ENCODE measurements at places on chromosomes 2 and 18. TPM values are rescaled to one million over a fixed set of nuclear protein-coding genes. Genes with fewer than 3 reads are reported as not detected.
A peak's percentile ranks its signal among the peaks of the same experiment; 100 is the strongest.

DNA sequence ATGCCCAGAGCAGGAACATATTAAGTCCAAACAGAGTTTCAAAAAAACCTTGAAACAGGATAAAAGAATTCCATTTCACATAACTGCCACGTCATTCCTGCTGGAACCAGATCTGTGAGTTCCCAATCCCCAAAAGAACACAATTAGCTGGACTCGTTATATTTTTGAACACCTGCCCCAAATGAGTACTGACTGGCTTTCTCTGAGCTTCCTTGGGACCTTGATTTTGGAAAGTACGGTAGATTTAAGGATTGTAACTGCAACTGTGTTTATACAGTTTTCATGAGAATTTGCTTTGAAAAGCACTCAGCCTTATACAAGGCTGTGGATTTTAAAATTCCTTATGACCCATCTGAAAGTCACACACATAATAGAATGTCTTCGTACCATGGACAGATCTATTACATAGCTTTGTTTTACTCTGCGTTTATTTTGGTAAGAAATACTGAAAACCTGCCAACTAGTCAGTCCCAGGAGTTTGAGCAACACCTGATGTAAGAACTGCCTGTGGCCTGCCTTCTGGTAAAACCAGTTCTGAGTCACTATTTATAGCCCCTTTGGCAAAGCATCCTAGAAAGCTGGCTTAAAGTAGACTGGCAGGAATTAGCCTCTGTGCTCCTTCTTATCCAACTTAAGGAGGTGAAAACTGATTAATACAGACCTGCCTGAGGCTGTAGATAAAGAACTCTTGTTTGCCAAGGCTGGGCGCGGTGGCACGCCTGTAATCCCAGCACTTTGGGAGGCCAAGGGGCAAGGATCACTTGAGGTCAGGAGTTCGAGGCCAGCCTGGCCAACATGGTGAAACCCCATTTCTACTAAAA is 48.1 kb downstream of the MERTK start:
- peak; percentile 91 for DNase-seq

GRCh38 chr18:45525301-45525700 is 90.0 kb upstream of the SLC14A2 start:
- DNase-seq: no peak

DNA sequence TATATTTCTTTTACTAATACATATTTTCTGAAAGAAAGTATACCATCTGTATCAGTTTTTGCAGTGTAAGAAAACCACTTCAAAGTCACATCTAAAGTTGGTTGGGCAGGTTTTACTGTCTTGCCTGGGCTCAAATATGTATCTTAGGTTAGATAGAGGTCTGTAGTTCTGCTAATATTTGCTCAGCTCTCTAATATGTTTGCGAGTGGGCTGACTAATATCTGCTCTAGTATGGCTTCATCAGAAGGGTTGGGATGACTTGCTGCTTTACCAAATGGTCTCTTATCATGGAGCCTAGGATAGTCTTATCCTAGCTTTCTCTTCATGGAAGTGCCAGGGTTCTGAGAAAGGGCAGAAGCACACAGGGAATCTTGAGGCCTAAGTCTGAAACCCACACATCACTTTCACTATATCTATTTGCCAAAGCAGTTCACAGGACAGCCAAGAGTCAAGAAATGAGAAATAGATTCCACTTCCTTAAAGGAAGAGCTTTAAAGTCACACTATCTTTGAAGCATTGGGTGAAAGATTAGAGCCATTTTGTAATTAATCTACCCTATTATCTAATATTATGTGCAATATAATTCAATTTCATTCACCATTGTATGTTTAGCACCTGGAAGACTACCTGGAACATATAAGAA is 610.0 kb downstream of the KCNJ3 start:
- DNase-seq: no peak

- DNase-seq: no peak
These were observed 325.6 kb downstream of the HRH4 start for GRCh38 chr18:24786027-24786426.

DNA sequence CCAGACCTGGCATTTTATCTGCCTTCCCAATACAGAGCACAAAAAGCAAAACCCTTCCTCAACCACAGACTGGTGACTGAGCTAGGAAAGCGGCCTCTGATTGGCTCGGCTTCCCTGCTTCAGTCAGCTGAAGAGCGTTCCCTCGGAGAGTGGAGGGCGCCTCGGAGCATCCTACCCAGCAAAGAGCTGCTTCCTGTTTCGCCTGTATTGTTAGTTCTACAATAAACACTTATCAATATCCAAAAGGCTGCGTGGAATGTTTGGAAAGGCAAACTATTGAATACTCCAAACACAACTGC is 125.0 kb downstream of the CACNB4 start:
- peak; percentile 19 for DNase-seq

GRCh38 chr2:50556934-50557575 is 474.9 kb downstream of the NRXN1 start:
- DNase-seq: peak; percentile 72

GRCh38 chr2:47888581-47889280 is 17.6 kb downstream of the FBXO11 start:
- no peak for DNase-seq

- no peak for DNase-seq
These were observed 112.1 kb downstream of the UPP2 start for GRCh38 chr2:158213773-158214172.

GRCh38 chr18:35122586-35123224 is 81.5 kb downstream of the MAPRE2 start:
- peak; percentile 4 for DNase-seq

DNA sequence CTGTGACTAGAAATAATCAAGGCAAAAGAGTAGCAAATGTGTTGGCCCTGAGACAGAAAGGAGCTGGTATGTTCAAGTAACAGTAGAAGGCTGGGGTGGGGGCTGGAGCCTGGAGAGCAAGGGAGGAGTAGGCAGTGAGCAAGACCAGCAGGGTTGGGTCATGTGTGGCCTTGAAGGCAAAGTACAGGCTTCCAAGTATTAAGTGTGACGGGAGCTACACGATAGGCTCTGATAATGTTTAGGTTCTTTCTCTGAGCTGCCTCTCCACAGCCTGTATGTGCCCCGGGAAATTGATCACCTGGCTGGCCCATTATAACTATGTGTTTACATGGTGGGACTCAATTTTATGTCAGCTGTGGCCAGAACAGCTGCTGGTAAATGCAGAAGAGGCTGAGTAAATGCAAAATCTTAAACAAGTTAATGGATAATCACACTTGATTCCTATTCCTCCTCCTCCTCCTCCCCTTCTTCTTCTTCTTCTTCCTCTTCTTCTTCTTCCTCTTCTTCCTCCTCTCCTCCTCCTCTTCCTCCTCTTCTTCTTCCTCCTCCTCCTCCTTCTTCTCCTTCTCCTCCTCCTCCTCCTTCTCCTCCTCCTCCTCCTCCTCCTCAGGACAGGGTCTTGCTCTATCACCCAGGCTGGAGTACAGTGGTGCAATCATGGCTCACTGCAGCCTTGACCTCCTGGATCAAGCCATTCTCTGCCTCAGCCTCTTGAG is 9.3 kb downstream of the IL1F10 start:
- DNase-seq: no peak

DNA sequence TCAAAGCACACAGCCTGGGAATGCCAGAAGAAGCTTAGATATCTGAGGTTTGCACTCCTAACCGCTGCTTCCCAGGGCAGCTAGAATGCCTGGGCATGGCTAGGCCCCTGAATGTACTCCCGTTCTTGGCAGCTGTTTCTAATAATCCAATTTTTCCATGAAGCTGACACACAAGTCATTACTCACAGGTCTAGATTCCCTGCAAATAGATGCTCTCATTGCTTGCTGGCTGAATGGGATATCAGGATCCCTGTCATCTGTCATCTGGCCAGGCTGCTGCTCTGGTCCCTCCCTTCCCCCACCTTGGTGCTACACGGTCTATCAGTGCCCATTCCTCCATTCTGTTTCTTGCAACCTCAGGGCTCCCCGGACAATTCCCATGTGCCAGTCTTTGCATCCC is 40.7 kb upstream of the TEX51 start:
- no peak for DNase-seq

DNA sequence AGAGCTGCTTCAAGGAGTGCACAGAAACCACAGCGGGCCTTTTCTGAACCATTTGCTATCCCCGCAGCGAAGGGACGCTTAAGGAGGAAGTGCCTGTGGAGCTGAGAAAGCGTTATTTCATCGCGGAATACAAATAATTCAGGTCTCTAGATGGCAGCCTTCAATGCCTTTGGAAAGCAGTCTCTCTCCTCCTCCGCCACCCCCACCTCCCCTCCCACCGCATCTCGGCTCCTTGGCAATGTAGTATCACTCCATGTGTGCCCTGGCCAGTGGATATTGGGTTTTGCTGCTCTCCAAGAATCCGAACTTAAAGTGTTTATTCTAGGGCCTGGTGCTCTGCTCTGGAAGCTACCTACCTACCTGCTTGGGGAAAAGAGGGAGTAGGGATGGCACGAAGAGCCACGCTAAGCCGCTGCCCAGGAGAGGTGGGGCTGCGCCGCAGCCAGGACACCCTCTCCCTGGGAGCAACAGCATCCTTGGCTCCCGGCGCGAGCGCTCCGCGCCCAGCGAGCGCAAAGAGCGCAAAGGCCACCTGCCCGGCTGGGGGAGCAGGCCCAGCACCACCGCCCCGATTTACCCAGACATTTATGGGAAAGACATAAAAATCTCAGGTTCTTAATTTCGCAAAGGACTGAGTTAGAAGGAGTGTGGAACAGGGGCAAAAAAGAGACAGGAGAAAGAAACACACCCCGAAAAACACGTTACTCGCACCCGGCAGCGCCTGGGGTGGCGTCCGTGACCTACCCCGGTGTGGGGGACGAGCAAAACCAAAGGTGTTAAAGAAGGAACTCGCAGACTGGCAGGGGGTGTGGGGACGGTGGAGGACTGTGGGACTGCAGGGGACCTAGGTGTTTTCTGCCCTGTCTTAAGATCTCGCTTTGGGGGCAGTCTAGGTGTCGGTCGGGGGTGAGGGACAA is 1.0 kb downstream of the SPHKAP start:
- DNase-seq: no peak

GRCh38 chr2:21804151-21804550 is 680.4 kb downstream of the TDRD15 start:
- no peak for DNase-seq

DNA sequence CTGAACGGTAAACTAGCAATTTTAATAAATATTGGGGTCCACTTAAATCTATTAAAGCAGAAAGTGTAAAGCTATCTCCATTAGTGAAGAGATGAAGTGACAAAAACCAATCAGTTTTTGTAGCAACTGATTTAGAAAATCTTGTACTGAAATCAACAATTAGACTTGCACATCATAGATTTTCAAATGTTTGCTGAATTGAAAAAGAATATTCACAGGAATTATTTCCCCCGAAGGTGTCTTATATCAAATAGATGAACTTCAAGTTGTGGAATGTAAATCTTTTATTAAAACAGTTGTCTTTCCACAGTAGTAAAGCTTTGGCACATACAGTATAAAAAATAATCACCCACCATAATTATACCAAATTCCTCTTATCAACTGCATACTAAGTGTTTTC is 48.7 kb downstream of the ATIC start:
- DNase-seq: no peak

DNA sequence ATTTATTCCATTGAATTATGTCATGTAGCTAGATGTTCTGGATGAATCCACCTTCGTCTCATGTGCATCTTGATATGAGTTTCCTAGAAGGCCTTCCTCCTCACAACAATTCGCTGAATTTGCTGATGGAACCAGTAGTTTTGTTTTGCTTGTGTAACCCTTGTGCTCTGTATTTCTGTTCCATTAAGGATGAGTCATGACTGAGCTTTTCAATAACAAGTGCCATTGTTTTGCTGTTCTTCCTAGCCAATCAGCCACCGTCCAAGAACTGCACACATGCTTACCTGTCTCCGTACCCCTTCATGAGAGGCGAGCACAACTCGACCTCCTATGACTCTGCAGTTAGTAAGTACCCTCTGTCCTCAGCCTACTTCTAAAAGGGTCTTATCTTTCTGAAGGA is 2.3 kb downstream of the TMEM182 start:
- no peak for DNase-seq

GRCh38 chr2:114735126-114735525 is 292.7 kb downstream of the DPP10 start:
- DNase-seq: no peak

DNA sequence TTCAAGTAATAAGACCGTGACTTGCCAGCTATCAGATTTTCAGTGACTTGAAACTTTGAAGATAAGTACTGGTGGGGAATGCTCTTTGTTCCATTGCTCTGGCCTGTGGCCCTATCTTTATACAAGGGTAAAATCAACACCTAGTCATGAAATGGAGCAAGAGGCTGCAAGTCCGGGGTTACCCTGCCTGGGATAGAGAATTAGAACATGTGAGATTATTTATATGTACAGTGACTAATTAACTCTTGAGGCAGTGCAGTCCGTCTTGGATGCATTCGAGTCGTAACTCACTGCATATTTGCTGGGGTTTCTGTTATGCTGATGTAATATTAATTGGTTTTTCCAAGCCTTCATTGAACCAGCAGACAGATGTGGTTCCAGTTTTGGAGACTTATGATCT is 105.8 kb upstream of the LYPD6 start:
- no peak for DNase-seq

GRCh38 chr18:25831301-25831701 is 259.1 kb downstream of the SS18 start:
- peak; percentile 7 for DNase-seq

DNA sequence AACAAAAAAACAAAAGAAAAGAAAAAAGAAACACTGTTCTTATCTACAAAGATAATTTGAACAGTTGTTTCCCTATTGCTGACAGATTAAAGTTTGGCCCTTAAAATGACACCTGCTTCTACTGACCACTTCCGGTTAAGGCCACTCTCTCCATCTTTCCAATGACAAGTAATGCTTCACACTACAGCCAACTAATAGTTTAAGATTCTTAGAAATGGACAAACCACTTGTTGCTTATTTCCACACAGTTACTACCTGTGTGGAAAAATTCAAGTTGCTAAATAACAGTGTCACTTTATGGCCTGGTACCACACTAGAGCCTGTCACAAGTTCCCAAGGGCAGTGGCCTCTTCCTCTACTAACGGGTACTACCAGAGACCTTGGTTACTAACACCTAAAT is 2.4 kb downstream of the TMEM185B start:
- no peak for DNase-seq

GRCh38 chr2:151907286-151908203 is 79.3 kb upstream of the ARL5A start:
- no peak for DNase-seq

Gene NEB
- total RNA-seq: 0.27 TPM

Gene MC2R
- not detected for total RNA-seq

Gene M1AP
- total RNA-seq: 3.2 TPM

Gene CREG2
- 1.1 TPM for total RNA-seq

Gene CTAGE1
- total RNA-seq: not detected

Gene RAPH1
- total RNA-seq: 12.3 TPM

Gene TPO
- not detected for total RNA-seq
